Posterior cingulate gyrus (tissue), 11 donors: ENCODE measurements at places on chromosomes 3 and 15.

- DNase-seq, result no peak
These were observed 223.2 kb downstream of the MBNL1 start for GRCh38 chr3:152491922-152492321.

DNA sequence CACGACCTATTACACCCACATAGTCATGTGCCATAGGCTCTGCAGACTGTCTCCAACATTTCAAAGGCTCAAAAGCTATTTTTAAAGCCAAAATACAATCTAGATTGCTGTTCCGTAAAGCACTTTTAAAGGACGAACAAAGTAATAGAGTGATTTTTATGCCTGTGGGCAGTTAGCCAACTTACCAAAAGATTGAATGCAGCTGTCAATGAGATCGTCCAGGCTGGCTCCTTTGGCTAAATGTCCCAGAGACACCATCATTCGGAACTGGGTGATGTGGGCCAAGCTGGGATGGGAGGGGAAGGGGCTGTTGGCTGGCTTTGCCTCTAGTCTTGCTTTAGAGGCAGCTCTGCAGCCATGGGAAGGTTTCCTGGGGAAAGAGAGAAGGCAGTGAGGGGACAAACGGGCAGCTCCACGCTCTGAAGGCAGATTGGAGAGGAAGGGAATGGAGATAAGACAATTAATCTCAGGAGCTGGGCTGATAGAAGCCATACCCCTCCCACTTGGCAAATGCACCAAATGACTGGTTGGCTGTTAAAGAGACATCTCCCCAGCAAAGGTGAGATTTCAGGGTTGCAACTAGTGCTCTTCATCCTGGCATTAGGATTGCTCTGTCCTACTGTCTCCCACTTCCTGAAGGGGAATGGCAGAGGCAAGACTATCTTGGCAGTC lies 4.8 kb downstream of the RASGRP1 start:
- DNase-seq, result no peak

DNA sequence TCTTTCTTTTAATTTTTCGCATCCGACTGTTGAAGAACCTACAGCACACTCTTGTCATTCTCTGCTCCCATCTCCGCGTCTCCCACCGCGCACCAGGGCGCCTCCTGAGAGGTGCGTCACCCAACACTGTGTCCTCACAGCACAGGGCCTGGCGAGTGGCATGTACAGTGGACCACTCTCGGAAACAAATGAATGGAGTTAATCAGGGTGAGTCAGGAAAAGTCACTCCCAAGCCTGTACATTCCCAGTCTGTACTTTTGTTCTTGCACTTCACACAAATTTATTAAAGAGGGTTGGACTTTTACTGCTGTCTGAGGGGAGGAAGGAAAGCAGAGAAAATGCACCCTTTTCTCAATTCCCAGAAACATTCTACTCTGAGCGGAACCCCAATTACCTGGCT lies 625 bp downstream of the COL6A6 start:
- no peak for DNase-seq

- no peak for DNase-seq
These were observed 1272.5 kb downstream of the ROBO1 start for GRCh38 chr3:78495301-78495700.

DNA sequence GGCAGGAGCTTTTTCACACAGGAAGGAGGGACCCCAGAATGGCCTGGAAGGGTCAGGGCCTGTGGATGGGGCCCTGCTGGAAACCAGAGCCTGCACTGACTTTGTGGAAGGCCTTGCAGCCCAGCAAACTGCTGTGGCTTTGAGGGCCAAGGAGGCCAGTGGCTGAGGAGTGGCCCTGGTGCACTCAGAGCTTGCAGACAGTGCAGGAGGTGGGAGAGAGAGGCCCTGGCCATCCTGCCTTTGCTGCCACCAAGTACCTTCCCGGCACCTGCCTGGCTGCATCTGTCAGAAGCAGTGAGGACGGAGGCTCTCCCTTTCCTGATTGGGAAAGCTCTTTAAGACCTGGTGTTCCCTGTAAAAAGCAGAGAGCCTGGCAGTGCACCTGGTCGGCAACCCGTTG lies 6.4 kb downstream of the PSTPIP1 start:
- DNase-seq, result no peak

- no peak for DNase-seq
These were observed 331.3 kb upstream of the RBMS3 start for GRCh38 chr3:28949580-28949979.

- no peak for DNase-seq
These were observed 29.6 kb downstream of the SH3GL3 start for GRCh38 chr15:83476708-83477107.

DNA sequence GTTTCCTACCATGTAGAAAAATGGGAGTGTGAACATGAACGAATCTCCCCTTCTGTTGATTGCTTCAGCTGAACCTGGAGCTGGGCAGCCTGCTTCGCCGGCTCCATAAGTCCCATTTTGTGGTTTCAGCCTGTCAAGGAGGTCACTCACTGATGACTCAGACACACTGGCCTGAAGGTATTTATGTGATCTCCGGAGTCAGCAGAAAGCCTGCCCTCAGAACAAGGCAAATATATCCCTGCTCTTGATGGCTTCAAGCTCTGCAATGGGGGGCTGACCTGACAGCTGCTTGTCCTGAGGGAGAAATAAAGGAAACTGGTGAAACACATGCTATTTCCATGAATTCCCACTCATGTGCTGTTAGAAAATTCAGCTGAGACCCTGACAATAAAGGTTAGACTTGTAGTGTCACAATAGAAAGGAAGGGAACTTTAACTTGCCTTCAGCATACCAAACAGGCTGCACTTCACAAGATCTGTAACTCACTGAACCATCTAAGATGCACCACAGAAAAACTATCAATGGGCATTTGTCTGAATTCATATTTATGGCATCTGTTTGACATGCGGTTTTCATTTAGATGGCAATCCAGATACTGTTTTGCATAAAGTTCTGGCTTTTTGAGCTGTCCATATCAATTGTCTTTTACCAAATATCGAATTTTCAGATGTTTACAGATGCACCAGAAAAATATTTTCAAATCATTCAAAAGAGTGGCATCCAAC lies 282.0 kb upstream of the VEPH1 start:
- DNase-seq, result no peak

DNA sequence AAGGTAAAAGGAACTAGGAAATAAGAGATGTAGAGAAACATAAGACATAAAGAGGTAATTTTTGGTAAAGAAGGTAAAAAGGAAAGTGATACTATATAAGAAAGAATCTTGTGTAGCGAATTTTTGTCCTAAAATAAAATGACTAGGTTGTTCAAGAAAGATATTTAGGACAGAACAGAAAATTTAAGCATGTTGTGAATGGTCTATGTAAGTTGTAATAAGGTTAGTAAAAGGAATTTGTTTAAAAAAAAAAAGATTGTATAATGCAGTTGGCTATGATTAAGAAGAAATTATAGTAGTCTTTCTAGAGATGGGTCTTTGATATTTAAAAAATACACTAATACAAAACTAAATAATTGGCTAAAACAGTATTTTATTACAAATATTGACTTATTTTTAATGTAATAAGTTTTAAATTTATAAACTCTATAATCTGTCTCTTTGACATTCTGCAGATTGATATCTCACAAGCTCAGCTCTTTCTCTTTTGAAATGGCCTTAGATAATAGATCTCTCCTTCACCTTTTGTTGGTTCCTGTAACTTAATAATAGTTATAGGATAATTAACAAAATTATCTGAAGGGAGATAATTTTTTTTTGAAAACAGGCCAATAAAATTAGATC lies 3.7 kb upstream of the SLC41A3 start:
- no peak for DNase-seq

GRCh38 chr15:96177279-96177678 lies 153.2 kb upstream of the NR2F2 start:
- no peak for DNase-seq

- no peak for DNase-seq
These were observed 2.5 kb upstream of the ACAN start for GRCh38 chr15:88800738-88801137.

- DNase-seq, result no peak
These were observed 8.9 kb upstream of the IDH3A start for GRCh38 chr15:78140292-78140691.

DNA sequence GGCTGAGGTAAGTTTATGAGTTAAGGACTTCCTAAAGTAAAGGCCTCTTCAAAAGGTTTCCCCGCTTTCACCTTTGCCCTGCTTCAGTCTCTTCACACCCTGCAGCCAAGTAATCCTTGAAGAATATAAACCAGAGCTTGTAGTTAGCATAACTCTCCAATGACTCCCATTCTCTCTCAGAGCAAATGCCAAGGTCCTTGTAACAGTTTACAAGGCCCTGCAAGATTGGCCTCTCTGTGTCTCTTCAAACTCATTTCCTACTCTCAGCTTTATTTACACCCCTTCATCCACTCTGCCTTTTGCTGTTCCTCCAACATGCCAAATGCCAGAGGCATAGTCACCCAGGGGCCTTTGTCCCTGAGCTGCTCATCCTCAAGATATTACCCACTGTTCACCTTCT lies 60.5 kb upstream of the MME start:
- no peak for DNase-seq

GRCh38 chr15:23395832-23396231 lies 41.3 kb downstream of the GOLGA8S start:
- DNase-seq, result no peak

DNA sequence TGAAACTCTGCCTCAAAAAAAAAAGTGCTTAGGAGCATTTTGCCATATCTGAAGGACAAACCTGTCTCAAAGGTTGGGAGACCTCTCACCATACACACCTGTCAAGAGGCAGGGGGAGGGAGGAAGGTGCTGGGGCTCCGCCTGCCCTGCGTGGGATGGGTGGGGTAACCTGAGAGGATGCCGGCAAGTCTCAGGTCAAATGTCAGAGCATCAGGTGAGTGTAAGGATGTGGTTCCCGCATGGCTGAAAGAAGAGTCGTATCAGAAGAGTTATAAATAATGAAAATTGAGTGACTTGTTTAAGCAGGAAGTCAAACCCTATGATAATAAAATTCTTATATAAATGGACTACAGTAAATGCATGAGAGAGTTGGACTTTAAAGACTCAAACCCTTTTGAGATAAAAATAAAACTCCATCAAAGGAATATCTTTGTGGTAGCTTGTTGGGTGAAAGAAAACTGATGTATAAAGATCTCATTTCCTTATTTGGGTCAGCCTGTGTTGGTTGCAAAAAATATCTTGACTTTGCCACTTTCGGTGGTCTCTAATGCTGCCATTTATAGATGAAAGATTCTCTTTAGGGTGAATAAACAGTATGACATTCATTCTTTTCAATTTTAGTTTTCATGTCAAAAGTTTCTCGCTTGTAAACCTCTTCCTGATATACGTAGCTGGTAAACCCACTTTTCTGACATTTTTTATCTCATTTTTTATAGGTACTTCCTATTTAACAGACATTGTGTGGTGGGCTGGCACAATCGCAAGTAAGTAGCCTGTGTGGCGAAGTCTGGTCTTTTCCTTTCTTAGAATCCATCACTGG lies 23.8 kb downstream of the NIPA1 start:
- DNase-seq, result no peak

- no peak for DNase-seq
These were observed 188.4 kb downstream of the ABHD5 start for GRCh38 chr3:43879166-43879565.

DNA sequence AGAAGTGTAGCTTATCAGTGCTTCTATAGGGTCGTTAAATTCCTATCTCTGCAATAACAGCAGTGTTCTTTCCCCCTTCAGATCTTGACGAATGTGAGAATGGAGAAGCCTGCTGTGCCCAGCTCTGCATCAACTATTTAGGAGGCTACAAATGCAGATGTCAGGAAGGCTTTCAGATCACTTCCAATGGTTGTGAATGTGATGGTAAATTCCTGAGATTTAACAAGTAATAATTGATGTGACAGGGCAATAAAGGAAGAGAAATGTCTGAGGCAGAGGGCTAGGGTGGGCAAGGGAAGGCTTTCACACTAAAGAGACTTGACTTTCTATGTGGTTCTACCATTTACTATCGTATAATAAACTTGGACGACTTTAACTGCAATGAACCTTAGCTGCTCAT lies 711.7 kb upstream of the GOLIM4 start:
- DNase-seq, result no peak

DNA sequence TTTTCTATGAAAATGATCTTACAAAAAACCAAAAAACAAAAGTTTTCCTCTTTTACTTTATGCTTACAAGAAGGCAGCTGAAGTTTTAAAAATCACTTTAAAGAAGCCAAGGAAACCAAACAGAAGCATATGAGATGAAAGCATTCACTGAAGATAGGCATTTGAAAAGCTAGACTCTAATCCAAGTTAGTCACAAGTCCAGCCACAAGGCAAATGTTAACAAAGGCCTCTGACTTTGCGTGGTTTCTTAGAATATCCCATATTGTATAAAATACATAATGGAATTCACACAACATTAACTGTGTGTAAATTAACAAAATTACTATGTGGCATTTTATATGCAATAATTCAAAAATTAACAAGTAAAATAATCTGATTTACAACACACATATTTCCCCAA lies 17.7 kb downstream of the MRPL3 start:
- no peak for DNase-seq

DNA sequence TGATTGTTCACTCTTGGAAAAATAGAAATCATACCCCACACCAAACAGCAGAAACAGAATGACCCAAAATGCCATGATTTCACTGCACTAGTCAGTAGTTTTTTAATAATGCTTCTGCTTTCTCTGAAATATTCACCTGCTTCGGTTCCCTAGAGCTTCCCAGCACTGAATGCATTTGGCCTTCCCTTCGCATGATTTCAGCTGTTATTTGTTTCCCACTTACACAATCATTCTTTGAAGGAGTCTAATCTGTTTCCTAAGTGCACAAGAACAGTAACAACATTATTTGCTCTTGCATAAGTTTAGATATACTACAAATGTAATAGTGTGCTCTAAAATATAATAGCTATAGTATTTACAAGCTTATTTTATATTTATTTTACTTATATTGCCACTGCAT lies 178.7 kb downstream of the STAC start:
- no peak for DNase-seq

GRCh38 chr3:45549961-45550360 lies 44.6 kb upstream of the LIMD1 start:
- no peak for DNase-seq

DNA sequence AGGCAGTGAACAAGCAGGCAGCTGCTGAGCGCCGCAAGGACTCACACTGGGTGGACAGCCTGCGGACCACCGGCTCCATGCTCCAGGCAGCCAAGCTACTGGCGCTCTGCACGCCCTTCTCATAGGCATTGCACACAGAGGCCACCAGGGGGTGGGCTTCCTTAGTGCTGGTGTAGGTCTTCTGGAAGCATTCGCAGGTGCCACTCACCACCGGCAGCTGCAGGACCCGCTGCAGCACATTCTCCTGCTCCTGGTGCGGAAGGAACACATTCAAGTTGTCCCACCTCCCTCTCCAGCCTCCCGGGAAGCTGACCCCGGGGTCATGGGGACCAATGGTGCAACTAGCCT lies 6.0 kb downstream of the PLIN1 start:
- no peak for DNase-seq

DNA sequence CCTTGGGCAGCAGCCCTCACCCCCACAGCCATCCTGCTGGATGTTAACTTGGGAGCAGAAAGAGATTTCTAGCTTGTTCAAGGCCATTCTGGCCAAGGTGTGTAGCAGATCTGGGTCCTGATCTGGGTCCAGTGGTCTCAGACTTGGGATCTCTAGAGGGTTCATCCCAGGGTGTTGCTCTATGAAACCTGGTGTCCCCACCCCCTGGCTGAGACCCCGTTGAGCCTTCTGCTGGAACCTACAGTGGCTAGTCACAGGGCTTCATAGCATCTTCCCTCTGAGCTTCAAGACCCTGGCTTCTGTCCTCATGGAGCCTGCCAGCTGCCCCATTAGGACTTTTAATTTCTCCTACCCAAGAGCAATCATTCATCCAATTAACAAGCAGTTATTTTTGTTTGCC lies 64.3 kb downstream of the EPHB1 start:
- no peak for DNase-seq
